Islet precursor cell (in vitro differentiated cells): ENCODE measurements at places on chromosomes 3 and 15.

- DNase-seq = peak; percentile 92
Measured at GRCh38 chr15:31200735-31201151, 99.2 kb upstream of the TRPM1 start.

DNA sequence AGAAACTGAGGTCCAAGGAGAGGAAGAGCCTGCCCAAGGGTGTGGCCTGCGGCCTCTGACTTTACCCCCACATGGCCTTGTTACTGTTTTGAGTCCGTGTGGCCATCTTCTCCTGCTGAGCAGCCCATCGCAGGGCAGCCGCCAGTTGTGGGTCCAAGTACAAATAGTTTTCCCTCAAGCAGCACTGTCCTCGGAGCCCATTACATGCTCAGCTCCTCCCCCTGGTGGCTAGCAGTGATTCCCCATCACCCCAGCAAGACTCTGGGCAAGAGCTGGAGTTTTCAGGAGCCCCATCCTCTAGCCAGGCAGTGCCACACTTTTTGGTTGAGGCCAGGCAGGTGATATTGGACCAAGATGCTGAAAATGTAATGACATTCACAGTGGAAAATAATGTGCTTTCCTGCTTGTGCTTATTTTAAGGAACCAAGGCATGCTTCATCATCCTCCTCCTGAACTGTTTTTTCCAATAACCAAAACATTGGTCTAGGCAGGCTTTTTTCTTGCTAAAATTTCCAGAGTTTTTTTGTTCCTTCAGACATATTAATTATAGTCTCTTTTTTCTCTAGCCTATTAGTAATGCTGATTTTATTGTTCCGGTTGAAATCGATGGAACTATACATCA lies 23.2 kb upstream of the VILL start:
- peak; percentile 85 for DNase-seq

DNA sequence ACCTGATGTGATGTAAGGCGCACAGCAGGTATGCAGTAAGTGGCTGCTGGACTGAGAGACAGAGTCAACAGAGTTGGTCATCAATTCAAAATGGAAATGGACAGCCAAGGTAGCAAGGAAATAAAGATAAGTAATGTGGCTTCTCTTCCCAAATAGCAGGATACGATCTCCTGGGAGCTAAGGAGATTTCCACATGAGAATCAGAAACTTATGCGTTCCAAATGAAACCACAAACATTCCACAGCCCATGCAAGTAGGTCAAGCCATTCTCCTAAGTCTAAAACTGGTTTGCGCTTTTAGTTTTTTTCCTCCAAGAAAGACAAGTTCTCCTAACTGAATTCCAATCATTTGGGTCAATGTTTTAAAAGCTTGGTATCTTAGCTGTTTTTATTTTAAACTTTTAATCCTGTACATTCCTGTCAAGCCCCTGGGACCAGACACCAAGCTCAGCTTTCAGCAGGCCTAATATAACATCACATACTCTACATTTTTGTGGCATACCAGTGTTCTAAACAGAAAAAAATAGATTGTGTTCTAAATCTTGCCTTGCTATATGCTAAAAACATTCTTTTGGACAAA lies 73.7 kb upstream of the TSPAN3 start:
- no peak for DNase-seq

- DNase-seq = no peak
Measured at GRCh38 chr3:100020876-100021644, 93.2 kb downstream of the FILIP1L start.

DNA sequence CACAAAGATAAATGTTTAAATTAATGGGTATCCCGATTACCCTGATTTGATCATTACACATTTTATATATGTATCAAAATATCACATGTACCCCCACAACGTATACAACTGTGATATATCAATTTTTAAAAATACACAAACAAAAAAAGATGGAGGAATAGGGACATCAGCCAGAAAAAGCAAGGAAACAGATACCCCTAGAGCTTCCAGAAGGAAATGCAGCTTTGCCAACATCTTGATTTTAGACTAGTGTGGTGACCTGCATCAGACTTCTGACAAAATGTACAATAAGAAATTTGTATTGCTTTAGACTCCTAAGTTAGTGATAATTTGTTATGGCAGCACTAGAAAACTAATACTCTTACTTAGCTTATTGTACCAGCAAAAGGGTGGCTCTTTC lies 483.8 kb downstream of the TUSC7 start:
- DNase-seq = no peak

DNA sequence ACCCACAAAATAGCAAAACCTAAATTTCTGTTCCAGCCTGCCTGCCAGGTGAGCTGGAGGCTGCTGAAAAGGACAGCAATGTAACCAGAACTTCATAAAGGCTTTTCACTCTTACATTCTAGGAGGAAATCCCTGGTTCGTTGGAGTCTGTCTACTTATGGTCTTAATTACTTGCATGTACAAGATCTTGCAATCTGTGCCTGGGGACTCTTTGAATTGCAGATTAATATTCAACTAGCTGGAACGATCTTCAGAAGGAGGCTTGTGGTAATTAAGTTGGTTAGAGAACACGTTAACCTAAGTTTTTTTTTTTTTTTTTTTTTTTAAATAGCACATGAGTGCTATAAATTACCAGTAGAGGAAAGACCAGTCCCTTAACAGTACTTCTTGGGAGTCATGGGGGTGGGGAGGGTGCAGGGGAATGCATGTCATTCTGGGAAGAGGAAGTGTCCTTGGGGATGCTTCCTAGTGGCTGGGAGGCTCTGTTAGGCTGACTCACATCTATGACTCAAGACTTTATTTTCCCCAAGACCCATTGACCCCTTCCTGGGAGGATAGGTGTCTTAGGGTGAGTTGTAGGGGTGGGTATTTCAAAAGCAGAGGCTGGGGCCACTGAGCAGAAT lies 139.8 kb downstream of the RAB11A start:
- peak; percentile 76 for DNase-seq

DNA sequence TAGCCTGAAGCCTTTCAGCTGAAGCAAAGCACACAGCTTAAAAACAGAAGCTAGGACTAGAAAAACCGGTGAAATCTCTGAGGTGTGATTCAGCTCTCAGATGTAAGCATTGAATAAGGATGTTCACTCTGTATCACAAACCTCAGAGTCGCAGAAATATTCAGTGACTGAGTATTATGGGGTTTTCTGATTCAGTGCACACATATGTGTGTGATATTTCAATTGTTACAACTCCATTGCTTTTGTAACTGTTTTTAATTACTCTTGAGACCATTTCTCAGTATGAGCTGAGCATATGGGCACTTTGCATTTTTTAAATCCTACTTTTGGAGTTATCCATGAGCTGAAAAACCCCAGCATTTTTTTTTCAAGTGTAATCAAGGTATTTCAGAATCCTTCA lies 868.8 kb downstream of the NTRK3 start:
- no peak for DNase-seq

DNA sequence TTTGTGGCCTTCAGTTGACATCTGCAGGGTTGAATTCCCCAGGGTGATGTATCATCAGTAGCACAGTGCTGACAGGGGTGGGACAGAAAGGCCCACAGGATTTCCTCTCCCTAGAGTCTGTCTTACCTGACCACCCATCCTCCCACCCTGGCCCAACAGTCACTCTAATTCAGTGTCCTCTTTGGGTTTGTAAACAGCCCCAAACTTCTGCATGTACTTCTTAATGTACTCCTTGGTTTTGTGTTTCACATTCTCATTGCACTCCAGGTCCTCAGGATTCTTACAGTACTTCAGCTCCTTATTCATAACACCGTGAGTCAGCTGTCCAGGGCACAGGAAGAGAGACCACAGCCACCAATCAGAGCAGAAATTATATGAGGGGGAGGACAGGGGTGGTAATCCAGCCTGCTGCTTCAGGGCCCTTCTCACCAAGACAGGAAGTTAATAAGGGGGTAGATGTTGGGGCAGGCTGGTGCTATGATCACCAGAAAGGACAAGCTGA lies 37.5 kb downstream of the NBEAL2 start:
- DNase-seq = peak; percentile 62

DNA sequence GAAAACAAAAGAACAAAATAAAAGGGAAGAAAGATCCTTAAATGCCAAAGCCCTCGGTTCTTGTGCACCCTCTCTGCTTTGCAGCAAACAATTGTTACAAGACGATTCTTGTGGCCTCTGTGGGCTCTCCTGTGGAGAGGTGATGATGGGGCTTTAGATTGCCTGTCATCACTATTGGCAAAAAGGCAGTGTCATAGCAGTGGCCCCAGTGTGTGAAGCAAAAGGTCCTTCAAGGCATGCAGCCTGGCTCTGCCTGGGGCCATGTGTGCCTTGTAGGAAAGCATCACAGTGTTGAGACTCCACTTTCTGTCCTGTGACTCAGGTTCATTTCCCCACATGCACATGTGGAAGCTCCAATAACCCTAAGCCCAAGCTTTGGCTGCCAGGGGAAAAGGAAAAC lies 43.7 kb downstream of the POC1A start:
- no peak for DNase-seq

DNA sequence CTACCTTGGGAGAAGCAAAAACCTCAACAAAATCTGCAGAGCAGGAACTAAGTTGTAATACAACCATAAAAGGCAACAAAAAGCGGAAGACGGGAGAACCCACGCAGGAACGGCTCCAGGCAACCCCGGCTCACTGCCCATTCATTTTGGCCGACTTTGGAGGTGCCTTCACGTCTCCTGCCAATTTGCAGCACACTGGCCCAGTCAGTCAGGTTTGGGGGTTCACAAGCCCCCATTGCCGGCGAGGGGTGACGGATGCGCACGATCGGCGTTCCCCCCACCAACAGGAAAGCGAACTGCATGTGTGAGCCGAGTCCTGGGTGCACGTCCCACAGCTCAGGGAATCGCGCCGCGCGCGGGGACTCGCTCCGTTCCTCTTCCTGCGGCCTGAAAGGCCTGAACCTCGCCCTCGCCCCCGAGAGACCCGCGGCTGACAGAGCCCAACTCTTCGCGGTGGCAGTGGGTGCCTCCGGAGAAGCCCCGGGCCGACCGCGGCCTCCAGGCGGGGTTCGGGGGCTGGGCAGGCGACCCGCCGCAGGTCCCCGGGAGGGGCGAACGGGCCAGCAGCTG lies 463 bp downstream of the TERC start:
- peak; percentile 64 for DNase-seq

DNA sequence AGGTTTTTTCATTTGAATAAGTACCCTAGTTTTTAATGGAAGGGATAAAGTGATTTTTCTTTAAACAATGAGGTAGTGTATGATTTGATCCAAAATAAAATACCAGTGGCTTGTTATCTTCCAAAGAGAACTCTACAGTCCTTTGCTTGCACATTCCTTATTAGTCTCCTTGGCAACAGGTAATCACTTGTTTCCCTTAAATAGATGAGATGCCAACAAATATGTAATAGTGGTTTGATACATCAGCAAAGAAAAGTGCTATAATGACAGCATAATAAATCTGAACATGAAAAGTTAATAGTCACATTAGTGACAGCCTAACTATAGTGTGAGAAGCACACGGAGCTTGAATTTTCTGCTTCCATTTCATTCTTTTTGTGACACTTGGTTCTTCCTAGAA lies 360.2 kb downstream of the ZNF385D start:
- DNase-seq = no peak

- no peak for DNase-seq
Measured at GRCh38 chr3:150390087-150390486, 18.0 kb upstream of the TSC22D2 start.
